ENCODE measurements at places on chromosomes 1 and 21. TPM values are rescaled to one million over a fixed set of nuclear protein-coding genes. Genes with fewer than 3 reads are reported as not detected.
A peak's percentile ranks its signal among the peaks of the same experiment; 100 is the strongest.

Gene CD1C
- not detected for total RNA-seq

Gene IFNAR2
- 59.7 TPM for total RNA-seq

Gene PLCH2
- total RNA-seq: 16.4 TPM

Gene CLCNKA
- not detected for total RNA-seq

DNA sequence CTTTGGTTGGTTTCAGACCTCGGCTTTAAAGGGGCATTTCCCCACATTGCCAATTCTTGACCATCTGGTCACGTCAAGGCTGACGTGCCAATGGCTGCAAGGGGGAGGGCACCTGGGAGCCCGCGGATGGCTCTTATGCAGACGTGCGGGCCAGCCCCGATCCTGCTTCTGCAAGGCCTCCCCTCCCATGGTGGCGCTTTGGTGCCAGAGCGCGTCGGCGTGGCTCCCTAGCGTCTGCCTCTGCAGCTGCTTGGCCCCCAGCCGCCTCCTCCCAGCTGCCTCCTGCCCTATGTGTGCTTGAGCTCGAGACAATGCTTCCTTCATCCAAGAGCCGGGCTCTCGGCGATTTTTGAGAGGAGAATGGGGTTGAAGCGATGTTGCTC lies 29.1 kb downstream of the SKI start:
- peaks cover 9% of the 10 kb centered on the region for H3K36me3 ChIP-seq
- H3K4me3 ChIP-seq: peak overlapping the region; percentile 43
- no peak overlapping the region for H3K27ac ChIP-seq
- H3K27me3 ChIP-seq: no peaks in the 10 kb centered on the region
- H3K4me1 ChIP-seq: peaks cover 24% of the 10 kb centered on the region

GRCh38 chr1:203028784-203029553 lies 2.7 kb downstream of the PPFIA4 start:
- H3K4me1 ChIP-seq: peaks cover 10% of the 10 kb centered on the region
- DNase-seq: no peak
- H3K27ac ChIP-seq: no peak overlapping the region
- no peak overlapping the region for H3K4me3 ChIP-seq

GRCh38 chr21:37547615-37548200 lies 181.1 kb downstream of the DYRK1A start:
- H3K27me3 ChIP-seq: peaks cover 23% of the 10 kb centered on the region
- DNase-seq: no peak
- peaks cover 6% of the 10 kb centered on the region for H3K36me3 ChIP-seq
- peaks cover 7% of the 10 kb centered on the region for H3K4me1 ChIP-seq
- H3K4me3 ChIP-seq: no peak overlapping the region
- H3K27ac ChIP-seq: no peak overlapping the region

- peak overlapping the region; percentile 82 for H3K4me3 ChIP-seq
- no peak for DNase-seq
- peaks cover 38% of the 10 kb centered on the region for H3K27me3 ChIP-seq
- H3K36me3 ChIP-seq: peaks cover 10% of the 10 kb centered on the region
Measured at GRCh38 chr1:115642168-115643072, 650 bp downstream of the VANGL1 start.

DNA sequence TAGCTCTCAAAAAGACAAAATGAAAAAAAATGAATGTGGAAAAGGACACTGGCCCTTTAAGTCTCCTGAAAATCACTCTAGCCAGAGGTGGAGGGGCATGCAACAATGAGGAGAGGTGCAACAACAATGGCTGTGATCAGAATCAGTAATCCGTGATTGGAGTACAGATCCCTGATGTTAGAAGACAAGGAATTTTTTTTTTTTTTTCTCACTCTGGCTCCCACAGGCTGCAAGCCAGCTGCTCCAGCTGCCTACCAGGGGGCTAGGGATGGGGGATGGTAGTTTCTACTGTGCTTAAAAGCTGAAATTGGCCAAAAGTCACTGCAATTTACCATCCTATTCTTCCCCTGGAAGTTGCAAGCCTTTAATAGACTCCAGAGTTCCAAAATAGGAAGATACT lies 54.5 kb downstream of the STYXL2 start:
- H3K27ac ChIP-seq: no peak overlapping the region
- H3K4me3 ChIP-seq: no peak overlapping the region
- H3K4me1 ChIP-seq: peaks cover 4% of the 10 kb centered on the region
- H3K36me3 ChIP-seq: peaks cover 6% of the 10 kb centered on the region
- no peak for DNase-seq

- H3K4me1 ChIP-seq: no peaks in the 10 kb centered on the region
- H3K27ac ChIP-seq: no peak within 1 kb of the TSS
- no peak within 1 kb of the TSS for H3K4me3 ChIP-seq
- H3K27me3 ChIP-seq: no peaks in the 10 kb centered on the region
- H3K36me3 ChIP-seq: no peaks in the 10 kb centered on the region
Measured at GRCh38 chr21:32298658-32299081, at the start of gene MRAP. TSS of gene MRAP (plus strand) at chr21:32298855. CDS start at chr21:32298972, 117 bp downstream.

DNA sequence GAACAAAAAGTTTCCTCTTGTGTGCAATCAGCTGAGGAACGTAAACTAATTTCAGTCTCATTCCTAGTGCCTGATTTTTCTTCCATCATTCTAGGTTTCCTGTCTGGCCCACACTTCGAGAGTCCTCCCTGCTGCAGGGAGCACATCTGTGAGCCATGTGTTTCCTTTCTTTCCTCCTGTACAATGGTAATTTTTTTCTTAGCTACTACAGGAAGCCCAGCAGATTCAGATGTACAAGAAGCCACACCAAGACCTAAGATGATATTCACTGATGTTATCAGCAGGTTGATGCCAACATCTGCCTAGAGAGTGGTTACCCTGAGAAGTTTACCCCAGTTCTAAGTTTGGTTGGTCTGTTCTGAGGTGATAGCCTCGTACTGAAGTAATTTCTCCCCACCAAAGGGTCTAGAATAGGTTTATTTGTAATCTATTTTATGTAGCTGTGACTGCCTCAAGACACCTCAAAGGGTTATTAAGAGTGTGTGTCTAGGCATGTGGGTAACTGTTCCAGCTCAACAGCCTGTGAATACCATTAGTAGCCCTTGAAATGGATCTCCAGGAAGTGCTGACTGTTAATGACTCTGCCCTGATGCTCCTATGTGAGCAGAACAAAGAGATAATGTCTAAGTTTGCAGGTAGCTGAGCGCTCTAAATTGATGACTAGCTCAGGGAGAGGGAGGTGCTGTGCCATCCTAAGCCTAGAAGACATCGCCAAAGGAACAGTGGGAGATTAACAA lies 31.7 kb upstream of the CLDN14 start:
- no peak overlapping the region for H3K4me3 ChIP-seq

DNA sequence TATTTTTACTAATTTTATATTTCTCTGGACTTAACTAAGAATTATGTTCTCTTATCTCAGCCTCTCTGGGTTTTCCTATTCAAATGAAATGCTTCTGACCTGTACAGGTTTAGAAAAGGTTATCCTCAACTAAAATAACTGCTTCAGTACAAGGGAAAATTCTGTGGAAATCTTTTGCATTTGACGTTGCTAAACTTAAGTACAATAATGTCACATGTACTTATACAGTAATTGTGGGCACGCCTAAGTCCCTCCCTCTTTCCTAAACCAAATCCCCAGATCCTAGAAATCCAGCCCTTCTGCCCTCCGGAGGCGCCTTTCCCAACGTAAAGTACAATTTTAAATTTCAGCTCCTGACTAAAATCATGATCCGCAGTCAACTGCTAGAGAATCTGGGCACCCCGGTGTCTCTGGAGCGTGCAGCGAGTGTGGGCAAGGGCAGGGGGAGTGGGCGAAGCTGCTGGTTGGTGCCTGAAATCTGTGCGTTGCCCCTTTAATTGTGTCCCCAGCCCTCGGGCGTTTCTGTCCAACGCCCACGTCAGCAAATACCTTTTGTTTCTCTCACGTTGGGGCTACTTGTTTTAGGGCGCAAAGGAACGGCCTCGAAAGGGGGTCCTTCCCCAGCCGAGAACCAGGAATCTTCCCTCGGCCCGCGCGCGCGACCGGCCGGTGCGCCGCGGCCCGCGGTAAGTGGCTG lies at the start of gene ZBTB8A:
Gene ZBTB8A (plus strand): TSS at position 541 of the 697 bp plus-strand sequence. CDS start 53,505 bp downstream, outside the sequence.
- H3K27me3 ChIP-seq: peaks cover 79% of the 10 kb centered on the region
- DNase-seq: no peak
- no peak within 1 kb of the TSS for H3K27ac ChIP-seq
- no peaks in the 10 kb centered on the region for H3K36me3 ChIP-seq
